ENCODE measurements at places on chromosomes 3 and 15.

GRCh38 chr15:88074386-88074785 is 182.2 kb downstream of the NTRK3 start:
- no peak for DNase-seq

GRCh38 chr15:59063042-59063441 is 41.9 kb upstream of the CCNB2 start:
- DNase-seq = no peak

DNA sequence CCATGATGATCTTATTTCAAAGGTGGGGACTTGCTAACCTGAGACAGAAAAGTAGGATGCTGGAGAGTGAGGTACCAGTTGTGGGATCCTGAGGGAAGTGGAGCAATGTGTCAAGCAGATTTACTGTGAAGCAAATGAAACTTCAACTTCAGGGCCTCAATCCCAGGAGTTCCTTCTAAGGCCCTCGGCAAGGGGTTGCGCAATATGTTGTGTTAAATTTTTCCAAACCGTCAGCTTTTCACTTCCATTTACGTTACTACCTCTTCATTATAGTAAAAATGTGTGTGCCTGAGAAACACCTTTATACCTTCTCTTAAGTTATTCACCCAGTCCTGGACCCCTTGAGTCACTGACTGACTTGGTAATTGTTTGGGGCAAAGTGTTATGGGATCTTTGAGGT is 42.5 kb upstream of the KCNH8 start:
- no peak for DNase-seq

DNA sequence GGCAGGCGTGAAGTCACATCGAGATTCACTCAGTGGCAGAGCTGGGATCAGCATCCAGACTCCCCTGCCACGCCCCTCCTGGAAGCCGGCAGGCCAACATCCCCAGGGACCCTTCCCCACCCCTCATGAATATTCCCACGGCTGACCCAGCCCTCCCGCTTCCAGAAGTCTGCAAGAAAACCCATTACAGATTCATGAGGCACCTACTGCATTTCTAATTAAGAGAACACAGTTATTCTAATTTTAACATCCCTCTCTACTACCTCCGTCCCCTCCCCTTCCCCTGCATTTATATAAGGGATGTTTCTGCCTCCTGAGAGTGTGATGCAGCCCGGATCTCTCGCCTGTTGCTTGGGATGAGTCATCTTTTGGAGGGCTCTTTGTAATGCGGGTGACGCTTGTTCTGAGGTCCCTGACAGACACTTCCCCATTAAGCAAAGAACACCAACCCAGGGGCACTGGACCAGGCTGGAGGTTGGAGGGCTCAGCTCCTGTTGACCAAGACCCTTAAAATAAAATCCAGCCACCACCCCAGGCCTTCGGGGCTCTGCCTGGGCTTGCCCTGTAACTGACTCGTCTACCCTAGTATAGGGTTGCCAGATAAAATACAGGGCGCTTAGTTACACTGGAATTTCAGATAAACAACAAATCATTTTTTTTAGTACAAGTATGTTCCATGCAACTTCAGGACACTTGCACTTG is 118.7 kb downstream of the NUP210 start:
- DNase-seq = no peak

DNA sequence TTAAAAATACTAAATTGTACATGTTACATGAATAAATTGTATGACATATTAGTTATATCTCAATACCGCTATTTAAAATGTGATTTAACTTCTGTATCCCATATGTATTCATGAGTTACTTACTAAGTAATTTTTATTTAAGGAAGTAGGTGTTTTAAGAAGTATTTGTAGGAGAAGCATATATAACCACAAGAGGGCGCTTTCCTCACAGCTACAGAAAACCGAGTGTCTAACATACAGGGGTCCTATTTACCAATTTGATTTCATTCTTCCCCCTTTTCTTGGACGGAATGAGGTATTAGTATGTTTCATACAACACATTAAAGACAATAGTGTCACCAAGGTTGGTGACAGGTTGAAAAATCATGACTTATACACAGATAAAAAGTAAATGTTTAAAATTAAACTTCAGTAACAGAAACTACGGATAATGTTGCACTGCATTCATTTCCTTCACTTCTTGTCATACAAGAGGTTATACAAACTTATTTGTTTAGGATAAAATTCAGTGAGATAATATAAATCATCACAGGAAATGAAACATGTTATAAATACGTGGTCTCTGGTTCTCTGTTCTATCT is 253.6 kb downstream of the MAGI1 start:
- DNase-seq = no peak

- no peak for DNase-seq
These were observed 12.8 kb downstream of the C2CD4A start for GRCh38 chr15:62079594-62079993.

GRCh38 chr3:171790574-171790897 is 19.7 kb downstream of the PLD1 start:
- no peak for DNase-seq

- DNase-seq = no peak
These were observed 138.1 kb upstream of the GPR149 start for GRCh38 chr3:154568064-154568463.

DNA sequence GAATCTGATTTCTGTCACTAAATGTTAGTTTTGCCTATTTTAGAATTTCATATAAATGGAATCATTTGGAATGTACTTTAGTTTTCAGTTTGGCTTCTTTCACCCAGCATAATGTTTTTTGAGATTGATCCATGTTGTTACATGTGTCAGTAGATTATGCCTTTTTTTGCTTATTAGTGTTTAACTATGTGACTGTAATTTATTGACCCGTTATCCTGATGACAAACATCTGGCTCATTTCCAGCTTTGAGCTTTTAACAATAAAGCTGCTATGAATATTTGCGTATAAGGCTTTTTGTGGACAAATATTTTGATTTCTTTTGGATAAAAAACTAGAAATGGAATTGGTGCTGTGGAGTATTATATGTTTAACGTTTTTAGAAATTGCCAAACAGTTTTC is 254.5 kb upstream of the CFAP20DC start:
- no peak for DNase-seq

DNA sequence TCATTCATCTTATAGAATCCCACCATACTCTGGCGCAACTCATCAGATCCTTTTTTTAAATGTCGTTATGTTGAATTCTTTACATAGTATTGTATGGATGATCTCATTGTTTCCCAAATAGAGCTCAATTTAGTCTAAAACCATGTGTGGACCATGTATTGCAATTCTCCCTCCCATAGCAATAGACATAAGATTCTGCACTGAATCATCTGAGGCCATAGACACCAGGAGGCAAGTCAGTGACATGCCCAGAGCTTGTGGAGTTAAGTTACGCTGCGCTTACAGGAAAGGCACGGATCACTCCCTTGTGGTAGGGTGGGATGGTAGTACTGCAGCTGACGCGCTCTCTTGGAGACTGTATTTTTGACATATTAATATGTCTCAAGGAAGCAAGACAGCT is 211.0 kb downstream of the GABRB3 start:
- DNase-seq = no peak

Measured in stimulated activated CD4-positive, alpha-beta T cell treated with anti-CD3 and anti-CD28 coated beads, TNF-alpha, amount 100 ng/mL, for 1 hour (primary cell).